ENCODE measurements at places on chromosomes 3 and 15. TPM values are rescaled to one million over a fixed set of nuclear protein-coding genes. Genes with fewer than 3 reads are reported as not detected.

DNA sequence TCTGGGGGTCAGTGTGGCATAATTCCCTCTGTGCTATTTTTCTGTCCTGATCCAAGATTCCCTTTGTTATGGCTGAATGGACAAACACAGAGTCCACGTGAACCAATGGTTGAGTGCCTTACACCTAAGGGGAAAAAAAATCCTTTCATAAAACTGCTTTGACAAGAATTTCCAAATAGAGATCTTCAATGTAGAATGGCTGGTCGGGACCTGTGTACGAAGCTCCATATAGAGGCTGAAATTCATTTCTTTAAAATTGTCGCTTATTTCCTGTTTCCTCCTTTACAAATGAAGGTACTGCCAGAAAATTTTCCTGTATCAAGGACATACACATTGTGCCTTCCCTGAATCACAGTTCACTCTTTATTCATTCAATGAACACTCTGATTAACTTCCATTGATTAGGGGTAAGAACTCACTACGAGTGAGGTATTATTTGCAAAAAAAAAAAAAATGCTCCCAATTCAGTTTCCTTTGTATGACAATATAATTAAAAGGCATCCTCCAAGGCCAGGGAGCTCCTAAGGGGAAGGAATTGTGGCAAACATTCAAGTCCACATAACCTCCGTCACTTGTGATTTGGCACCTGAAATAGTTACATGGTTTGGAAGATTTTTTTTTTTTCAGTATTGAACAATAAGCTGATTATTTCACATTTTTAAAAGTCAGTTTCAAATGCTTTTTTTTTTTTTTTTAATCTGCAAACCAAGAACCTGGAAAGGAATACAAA lies 293.8 kb downstream of the MEX3B start:
- no peak for DNase-seq

FSIP1 gene
- 1.4 TPM for total RNA-seq

- no peak for DNase-seq
Measured at GRCh38 chr15:39959411-39959810, 25.5 kb downstream of the EIF2AK4 start.

DNA sequence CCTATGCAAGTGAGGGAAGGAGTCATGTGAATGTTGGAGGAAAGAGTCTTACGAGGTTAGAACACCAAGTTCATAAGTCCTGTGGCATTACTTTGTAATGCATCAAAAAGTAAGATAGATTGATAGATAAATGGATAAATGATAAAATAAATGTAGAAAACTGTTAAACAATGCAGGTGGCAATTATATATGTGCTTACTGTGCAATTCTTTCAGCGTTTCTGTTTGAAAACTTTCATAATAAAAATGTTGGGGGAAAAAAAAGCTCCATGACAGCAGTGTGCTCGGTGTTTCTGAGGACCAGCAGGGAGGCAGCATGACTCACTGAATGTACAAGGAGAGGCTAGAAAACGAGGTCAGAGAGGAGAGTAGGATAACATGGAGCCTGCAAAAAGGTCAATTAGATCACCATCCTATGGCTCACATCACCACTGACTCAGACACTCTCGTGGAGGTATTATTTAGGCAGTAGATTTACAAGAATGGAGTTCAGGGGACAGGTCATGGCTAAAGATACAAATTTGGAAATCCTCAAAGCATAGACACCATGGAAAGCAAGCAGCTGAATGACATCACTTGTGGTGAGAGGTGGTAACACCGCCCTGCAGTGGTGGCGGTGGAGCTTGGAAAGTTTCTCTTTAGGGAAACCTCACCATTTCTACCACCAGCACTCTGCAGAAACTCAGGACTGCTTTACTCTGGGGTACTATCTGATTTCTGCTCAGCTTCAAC lies 219.8 kb downstream of the CTNNB1 start:
- no peak for DNase-seq

DNA sequence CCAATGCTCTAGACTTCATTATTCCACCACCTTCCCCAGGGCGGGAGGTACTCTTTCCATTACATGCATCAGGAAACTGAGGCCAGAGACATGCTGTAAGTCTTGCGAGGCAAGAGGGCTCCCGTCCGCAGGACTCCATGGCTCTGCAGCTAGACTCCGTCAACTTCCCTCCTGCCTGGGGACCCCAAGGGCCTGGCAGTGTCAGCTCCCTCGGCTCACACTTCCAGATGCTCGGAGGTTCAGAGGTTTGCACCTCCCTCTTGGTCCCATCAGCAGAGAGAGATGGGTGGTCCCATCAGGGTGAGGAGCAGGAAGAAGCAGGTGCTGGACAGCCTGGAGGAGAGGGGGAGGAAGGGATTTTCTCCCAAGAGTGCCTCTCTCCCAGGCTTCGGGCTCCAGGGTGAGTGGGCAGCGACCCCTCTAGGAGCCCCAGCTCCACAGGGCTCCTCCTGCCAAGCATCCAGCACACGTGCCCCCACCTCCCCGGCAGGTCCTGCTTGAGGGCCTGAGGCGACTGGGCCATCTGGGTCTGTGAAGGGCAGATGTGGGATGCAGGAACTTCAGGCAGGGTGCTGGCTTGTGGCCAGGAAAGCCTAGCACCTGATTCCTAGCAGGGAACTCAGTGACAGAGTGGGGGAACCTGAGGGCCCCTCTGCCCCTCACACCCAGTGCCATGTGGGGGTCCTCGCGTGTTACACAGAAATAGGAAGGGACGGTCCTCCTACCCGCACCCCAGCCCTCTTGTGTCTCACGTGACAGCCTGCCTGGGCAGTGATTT lies 9.3 kb downstream of the PAK6 start:
- DNase-seq: no peak

- DNase-seq: no peak
Measured at GRCh38 chr3:99789011-99789721, 28.5 kb upstream of the CMSS1 start.

SLC7A14 gene
- total RNA-seq: not detected

GRCh38 chr3:5136211-5136918 lies 14.3 kb downstream of the ARL8B start:
- DNase-seq: no peak

GRCh38 chr15:92822216-92823144 lies 77.6 kb upstream of the CHD2 start:
- no peak for DNase-seq

ESYT3 gene
- 0.94 TPM for total RNA-seq

MINDY4B gene
- not detected for total RNA-seq

ANKUB1 gene
- total RNA-seq: not detected

- DNase-seq: no peak
Measured at GRCh38 chr15:27538325-27538724, 560.8 kb downstream of the OCA2 start.

DNA sequence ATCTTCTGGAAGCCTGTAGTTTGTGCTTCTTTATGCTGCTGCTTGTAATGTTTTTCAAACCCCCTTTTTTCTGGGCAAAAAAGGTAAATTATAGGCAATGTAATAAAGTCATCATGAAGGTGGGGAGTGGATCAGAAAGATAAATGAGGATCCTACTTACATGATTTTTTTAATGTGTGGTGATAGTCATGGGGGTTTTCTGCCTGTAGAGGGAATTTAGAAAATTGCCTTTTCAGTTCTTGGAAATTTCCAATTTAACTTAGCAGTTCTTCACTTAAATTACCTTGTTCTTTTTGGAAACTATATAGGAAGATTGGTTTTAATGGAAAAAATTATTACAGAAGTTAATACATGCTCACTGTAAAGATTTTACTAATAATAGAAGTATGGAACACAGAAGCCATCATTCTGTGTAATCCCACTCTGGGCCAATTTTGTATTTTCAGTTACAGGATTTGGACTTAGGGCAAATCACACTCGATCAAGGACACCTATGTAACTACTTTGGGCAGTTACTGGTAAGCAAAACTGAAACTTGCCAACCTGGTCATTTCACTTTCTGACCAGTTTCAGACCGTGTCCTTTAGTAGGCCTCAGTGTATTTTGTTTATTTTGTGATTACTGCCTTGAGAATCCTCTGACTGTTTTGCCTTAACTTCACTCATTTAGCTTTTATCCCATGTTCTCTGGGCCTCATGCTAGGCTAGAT lies 10.5 kb upstream of the SCAANT1 start:
- no peak for DNase-seq

DNA sequence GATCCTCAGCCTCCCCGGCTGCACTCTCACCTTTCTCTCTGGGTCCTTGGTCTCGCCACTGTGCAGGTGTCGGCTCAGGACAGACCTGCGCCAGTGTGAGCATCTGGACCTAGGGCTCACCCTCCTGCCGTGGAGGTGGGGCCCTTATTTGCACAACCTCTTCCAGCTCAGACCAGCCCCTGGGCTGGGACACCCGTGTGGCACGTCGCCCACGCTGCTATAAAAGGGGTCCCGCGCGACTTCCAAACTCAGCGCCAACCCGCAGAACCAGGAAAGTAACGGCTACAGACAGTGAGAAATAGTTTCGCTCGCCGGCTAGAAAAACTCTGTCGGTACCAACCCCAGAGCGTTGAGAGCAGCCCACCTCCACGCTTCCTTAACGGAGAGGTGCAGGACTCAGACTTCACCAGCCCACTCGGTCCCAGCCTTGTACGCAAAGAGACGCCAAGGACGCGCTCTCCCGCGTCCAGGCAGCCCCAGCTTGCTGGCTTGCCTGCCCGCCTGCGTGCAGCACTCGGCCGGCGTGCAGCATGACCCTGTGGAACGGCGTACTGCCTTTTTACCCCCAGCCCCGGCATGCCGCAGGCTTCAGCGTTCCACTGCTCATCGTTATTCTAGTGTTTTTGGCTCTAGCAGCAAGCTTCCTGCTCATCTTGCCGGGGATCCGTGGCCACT lies at the start of the genes DUOX2 and DUOXA2:
DUOX2 (minus strand) TSS at position 97 of the 675 bp plus-strand sequence. CDS start 761 bp downstream, outside the sequence.
DUOXA2 (plus strand) TSS at position 251 of the 675 bp plus-strand sequence; CDS start at position 531, 280 bp downstream.
- DNase-seq: no peak

ACTRT3 gene
- 4.0 TPM for total RNA-seq

DNA sequence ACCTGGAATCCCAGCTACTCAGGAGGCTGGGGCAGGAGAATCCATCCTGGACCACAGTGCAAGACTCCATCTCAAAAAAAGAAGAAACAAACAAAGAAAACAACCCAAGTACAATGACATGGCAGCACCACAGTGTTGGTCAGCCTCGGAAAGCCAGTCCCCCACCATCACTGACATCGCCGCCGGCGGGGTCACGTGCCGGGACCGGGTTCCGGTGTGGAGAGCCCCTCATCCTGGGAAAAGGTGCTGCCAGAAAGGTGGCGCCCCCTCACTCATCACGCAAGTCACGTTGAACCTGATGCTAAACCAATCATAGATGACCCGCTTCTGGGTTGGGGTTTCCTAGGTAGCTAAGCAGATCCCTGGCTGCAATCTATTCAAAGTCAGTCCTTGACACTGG lies 17.8 kb downstream of the QRICH1 start:
- DNase-seq: no peak

GRCh38 chr15:31215490-31216214 lies 111.0 kb upstream of the KLF13 start:
- peak; percentile 89 for DNase-seq

CAV3 gene
- total RNA-seq: not detected

DNA sequence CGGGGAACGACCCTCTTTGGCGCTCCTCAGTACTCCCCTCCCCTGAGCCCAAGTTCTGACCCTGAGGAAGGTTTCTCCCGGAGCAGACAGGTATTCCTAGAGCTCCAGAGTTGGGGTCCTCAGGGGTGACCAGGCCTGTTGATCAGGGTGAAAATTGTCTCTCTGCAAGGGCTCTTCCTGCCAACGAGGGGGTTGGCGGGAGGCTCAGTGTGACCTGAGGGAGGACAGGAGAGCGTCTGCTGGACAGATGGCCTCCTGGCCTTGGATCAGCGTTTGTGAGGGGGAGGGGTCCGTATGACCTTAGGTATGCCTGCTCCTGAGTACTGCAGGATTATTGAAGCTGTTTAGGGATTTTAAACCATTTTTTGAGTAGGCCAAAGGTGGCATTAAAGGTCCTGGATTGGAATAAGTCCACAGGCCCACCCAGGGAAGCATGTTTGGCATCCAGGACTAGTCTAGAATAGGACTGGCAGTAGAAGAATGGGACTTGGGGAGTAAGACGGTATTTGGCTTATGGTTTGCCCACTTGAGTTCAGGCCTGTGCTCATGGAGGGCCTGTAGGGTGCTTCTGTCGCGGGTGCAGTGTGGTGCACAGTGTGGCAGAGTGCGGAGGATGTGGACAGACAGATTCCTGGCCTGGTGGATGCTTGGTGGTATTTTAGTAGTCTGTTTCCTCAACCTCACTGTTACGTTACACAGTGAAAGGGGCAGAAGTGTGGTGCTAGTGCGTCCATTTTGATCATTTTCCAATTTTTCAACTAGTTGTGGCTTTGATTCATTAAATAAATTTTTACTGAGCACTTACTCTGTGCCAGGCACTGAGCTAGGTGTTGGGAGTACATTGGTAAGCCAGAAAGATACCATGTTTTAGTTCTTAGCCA lies 959 bp downstream of the ZNF592 start:
- peak; percentile 58 for DNase-seq

GXYLT2 gene
- 3.6 TPM for total RNA-seq

NMB gene
- total RNA-seq: 9.1 TPM

GRCh38 chr15:65996901-65997300 lies 127.6 kb downstream of the RAB11A start:
- no peak for DNase-seq

RARB gene
- total RNA-seq: 14.0 TPM

DNA sequence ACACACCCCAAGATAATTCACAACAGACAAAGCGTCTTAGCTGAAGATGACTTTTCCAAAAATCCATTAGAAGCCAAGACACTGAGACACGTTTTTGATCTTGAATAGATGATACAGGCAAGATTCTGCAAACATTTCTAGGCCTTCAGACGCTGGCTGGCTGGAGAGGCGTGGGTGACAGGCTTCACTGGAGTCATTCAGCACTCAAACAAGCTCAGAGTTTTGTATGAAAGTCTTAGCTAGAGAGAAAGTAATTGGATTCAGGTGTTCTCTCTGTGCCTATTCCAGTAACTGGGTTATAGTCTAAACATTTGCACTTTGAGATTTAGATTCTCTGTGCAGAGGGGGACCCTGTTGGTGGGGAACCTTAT lies 147.7 kb upstream of the BHLHE40 start:
- no peak for DNase-seq

LDHAL6B gene
- total RNA-seq: not detected

LINS1 gene
- 18.7 TPM for total RNA-seq

DNA sequence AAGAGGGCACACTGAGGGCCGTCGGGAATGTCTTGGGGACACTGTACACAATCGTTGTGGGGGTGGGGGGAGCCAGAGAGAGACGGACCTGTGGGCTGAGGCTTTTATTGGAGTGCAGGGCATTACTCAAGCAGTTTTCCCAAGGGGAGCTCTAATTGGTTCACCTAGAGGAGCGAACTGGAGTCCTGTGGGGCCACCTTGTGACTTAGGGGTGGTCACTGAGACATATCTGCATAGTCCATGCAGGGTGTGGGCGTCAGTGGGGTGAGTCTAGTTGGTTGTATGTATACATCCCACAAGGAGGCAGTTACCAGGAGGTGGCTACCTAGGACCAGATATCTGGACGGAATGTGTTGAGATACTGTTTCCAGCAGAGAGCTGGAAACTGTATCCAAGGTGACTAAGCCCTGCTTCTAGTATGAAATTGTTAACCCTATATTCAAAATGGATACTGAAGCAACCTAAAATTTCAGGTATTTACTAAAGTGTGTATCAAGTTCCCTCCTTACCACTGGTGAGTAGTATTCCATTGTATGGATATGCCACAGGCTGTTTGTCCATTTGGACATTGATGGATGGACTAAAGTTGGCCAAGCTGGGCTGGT lies 2.6 kb upstream of the PIGZ start:
- no peak for DNase-seq

All from ureter (tissue), 1 donor.